SK-N-SH treated with all-trans-retinoic acid at 6 μM for 48 hours (cell line): ENCODE measurements at places on chromosomes 4 and X.
A peak's percentile ranks its signal among the peaks of the same experiment; 100 is the strongest.

DNA sequence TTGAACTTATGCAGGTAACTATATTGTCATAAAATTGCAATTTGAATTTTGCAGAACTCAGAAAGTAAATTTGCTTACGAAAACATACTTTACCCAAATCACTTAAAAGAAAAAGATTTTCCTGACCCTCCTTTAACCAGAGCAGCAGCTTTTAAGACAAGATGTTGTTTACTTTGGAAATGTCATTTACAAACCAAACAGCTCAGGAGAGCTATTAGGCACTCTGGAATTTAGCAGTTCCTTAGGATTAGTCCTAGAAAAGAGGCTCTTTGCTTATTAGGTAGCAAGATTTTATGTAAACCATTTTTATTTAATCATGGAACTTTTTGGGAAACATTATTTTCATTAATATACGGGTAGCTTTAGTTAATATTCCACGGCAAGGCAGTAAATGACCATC, 765.7 kb upstream of the POU3F4 start:
- no peak for ATAC-seq

GRCh38 chr4:26568446-26568994, 15.4 kb upstream of the TBC1D19 start:
- peak; percentile 92 for ATAC-seq

DNA sequence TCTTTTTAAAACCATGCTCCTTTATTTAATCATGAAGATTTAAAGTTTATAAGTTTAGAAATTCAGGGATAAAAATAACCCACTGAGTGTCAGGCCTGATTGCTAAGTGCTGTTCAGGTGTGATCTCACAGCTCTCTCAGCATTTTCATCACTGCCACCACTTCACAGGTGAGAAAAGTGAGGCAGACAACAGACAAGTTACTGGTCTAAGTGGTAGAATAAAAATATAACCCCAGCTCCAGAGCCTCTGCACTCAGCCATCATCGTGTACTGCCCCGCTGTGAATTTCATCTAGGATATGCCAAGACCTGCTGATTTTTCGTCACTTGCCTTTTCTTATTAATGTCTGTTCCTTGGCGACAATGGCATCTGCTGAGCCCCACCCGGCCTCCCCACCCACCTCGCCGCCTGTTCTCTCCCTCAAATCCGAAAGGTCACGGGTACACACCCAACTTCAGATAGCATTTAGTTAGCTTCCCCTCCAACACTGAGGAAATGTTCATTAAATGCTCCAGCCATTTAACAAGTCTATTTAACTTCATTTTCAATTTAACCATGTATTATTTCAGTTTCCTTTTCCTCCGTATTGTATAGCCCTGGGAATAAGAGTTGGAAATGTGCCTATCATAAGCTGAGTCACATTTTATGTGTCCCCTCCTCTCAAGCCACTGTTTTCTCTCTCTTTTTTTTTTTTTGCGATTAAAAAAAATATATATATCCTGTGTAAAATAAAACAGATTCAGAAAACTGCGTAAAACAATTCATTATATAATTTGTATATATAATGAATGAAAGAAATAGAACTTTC, 236.5 kb downstream of the CBR4 start:
- ATAC-seq, result no peak

DNA sequence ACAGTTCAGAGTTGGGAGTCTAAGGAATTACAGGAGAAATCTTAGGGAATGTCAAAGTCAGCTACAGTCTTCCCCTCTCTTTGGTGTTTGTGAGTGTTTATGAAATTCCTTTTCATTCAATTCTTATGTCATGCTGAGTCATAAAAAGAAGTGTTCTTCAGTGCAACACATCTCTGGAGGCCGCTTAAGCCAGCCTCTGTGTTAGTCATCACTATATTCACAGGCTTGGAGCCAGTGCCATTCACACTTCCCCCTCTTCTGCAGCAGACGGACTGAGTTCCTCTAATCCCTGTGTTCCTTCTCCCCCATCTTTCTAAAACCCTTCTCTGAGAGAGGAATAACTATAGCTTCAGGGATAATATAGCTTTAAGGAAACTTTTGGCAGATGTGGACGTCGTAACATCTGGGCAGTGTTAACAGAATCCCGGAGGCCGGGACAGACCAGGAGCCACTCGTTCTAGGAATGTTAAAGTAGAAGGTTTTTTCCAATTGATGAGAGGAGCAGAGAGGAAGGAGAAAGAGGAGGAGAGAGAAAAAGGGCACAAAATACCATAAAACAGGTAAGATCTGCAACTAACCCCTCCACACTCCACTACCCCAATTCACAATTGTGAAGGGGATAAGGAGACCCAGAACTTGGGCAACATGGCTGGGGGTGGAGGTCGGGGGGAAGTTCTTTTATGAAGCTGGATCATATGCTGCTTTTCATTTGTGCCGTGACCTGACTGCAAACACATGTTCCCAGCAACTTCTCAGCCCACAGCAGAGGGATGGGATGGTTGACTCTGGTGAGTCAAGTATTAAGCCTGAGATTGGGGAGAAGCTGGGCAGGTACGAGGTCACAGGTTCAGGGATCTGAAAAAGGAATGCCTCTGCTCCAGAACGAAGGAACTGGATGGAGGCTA, at the start of gene SRPX2:
SRPX2 (plus strand) TSS at position 244 of the 905 bp plus-strand sequence. CDS start 2,124 bp downstream, outside the sequence.
- ATAC-seq, result peak; percentile 96

GRCh38 chr4:6887591-6888371, 21.8 kb upstream of the TBC1D14 start:
- ATAC-seq, result no peak

- ATAC-seq, result peak; percentile 61
These were observed 10.3 kb downstream of the ATP5ME start for GRCh38 chr4:663438-664428.

- no peak for ATAC-seq
These were observed 148.9 kb downstream of the STIM2 start for GRCh38 chr4:27009539-27009938.

- ATAC-seq, result no peak
These were observed 118.9 kb downstream of the SORCS2 start for GRCh38 chr4:7311205-7311604.
